ENCODE measurements at places on chromosomes 1 and 21.

DNA sequence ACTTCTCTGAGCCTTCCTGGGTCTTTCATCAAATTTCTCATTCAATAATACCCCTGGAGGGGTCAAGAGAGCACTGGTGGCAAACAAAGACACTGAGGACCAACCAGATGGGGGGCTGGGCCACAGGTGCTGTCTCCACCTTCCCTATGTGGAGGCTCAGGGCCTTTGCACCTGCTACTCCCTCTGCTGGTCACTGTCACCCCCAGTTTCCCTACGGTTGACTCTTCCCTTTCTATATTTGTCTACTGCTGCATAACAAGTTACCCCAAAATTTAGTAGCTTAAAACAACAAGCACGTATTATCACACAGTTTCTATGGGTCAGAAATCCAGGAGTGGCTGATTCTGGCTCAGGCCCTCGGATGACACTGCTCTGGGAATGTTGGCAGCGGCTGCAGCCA, 138.8 kb upstream of the RUNX3 start:
- peak; percentile 43 for DNase-seq

- DNase-seq, result no peak
Observed at GRCh38 chr1:33219886-33220661, 36.2 kb upstream of the ZNF362 start.

- no peak for DNase-seq
Observed at GRCh38 chr1:33347650-33347992, 26.7 kb upstream of the A3GALT2 start.

DNA sequence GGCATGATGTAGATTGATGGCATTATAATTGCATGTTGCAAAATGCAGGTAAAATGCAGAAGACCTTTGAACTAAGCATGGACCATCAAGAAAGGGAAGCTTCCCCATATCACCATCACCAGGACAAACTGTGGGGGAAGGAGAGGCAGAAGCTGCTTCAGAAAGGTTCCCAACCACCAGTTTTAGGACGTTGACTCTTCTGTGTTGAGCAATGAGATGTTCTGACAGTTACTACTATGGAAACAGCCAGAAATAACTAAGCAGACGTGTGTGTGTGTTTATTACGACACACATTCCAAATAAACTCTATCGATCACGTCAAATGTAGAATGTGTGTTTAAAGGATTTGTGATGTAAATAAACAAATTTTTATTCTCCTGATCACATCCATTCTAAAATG, 110.2 kb upstream of the PLD5 start:
- DNase-seq, result no peak

DNA sequence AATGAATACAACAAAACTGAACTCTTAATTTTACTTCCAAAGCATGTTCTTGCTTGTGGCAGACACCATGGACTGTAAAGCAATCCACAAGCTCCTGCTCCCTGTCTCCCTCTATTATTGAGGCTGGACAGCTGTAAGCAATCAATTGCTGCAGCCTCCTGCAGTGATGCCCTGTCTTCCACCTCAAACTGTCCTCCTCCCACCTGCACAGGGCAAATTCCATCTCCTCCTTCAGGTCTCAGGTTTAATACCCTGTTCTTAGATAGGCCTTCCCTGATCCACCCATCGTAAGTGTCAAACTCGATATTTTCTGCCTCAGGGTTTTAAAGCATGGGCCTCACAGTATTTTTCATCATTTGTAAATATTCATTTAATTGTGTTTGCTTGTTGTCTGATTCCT, 81.8 kb downstream of the LYST start:
- no peak for DNase-seq

GRCh38 chr1:3821004-3821403, 24.7 kb upstream of the LRRC47 start:
- no peak for DNase-seq

GRCh38 chr1:98781906-98782305, 120.4 kb downstream of the SNX7 start:
- no peak for DNase-seq

- no peak for DNase-seq
Observed at GRCh38 chr1:208893251-208893650, 649.1 kb upstream of the PLXNA2 start.

DNA sequence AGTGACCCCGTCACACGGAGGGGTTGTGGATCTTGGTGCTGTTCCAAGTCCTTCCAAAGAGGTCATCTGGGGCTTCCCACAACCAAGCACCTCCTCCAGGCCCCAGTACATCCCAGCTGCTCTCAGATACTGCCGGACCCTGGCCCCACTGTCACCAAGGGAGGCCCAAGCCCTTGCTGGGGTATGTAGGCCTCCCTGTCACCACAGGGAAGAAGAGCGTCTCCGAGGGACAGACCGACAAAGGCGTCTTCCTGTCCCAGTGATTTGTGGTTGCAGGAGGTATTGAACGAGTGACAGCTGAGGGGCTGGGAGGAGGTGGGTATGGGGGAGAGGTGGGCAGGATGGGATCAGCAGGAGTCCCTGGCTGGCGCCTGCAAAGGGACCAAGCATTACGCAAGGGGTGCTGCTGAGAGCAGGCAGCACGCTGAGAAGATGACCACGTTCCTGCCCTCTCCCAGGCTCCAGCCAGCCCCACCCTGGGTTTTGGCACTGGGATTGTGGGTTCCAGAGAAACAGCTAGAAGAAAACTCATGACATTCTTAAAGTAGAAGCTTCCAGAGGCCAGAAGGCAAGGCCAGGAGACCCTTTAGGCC, 29.7 kb downstream of the LRP8 start:
- no peak for DNase-seq

DNA sequence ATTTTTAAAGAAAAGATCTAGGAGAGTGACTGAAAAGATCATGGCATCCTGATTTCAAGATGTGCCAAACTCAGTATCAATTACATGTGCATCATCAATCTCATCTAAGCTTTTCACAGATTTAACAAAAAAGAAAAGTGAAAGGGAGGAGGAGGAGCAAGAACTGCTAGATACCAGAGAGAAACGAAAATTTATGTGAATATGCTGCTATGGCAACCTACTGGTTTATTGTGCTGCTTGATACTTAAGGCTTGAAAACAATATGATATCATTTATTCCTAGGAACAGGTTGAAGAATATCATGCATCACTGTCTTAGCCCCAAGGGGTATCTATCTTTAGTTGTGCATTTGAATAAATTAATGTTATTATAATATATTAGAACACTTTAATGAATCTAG, 518.5 kb upstream of the ZRANB2 start:
- no peak for DNase-seq

DNA sequence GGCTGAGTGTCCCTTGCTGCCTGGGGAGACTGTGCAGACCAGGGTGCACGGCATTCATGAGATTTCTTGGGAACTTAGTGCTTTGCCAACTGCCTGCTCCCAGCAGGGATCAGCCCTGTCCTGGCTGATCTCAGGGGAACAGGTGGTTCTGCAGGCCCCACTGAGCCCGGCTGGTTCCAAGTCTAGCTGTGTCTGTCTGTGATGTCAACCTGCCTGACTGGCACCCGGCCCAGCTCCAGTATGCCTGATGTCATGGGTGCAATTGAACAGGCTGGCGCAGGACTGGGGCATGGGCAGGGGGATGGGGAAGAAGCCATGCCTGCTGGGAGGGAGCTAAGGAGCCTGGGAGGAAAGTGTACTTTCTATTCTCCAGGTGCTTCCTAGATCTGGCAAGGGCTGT, 227.1 kb downstream of the GRIK3 start:
- DNase-seq, result no peak

GRCh38 chr1:235601104-235601503, 48.5 kb downstream of the GNG4 start:
- peak; percentile 21 for DNase-seq

DNA sequence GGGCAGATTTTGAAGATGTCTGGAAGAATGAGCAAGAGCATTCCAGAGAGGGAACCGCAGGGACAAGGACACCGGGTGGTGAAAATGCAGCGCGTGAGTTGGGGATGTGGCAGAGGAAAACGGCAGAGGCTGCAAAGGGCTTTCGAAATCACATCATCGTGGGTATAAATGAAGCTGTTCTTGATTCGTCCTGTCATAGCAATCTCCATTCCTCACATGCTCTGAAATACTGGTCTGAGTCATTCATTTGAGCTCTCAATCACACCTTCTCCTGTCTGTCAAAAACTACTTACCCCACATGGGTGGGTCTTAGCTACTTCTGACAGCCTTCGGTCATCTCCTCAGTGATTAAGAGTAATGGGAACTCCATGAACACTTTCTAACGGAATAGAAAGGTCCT, 81.5 kb downstream of the ERG start:
- no peak for DNase-seq

- DNase-seq, result no peak
Observed at GRCh38 chr1:6807782-6808181, 22.5 kb downstream of the CAMTA1 start.

DNA sequence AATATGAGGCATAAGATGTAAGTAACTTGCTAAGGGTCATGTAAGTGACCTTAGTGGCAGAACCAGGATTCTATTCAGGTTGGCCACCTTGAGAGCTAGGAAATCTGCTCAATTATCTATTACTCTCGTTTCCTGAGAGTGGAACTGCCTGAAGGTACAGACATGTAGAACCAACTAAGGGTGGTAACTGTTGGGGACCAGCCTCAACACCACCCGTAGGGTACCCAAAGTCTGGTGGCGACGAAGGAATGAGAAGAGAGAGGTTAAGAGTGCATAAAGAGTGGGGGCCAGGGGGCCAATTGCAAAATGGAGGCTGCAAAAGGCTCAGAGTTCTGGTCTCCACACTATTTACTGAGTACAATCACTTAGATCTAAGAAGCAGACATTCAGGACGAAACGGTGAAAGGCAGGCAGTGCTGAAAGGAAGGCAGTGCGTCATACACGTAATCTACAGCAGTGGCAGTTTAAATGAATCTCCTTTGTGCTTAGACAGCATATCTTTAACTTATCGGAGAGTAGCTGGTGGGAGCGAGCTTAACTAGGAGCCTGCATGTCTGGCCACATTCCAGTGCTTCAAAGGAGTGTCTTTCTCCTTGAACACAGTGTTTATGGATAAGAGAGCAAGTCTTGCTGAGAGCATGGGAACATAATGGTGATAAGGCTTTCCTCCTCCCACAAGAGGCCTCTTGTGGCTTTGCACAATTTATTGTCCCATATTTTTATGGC, 25.0 kb downstream of the SRSF4 start:
- DNase-seq, result no peak

- DNase-seq, result no peak
Observed at GRCh38 chr1:180560868-180561600, 2.3 kb downstream of the OVAAL start.

- no peak for DNase-seq
Observed at GRCh38 chr1:31191281-31191680, 48.4 kb downstream of the NKAIN1 start.

DNA sequence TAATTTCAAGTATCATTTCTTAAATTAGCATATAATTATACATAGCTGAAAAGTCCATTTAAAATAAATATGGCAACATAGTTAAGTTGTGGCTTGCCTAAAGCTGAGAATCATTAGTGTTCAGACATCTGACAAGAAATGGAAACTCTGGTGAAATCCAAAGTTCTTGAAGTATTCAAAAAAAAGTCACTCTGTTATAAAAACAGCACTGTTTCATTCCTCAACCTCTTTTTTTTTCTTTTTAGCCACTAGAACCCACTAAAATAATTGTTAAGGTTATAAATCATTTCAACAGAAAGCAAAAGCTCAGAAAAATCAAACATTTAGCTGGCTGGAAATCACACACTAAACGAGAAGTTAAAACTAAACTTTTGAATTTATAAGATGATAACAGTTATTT, 476.7 kb downstream of the LTN1 start:
- no peak for DNase-seq

DNA sequence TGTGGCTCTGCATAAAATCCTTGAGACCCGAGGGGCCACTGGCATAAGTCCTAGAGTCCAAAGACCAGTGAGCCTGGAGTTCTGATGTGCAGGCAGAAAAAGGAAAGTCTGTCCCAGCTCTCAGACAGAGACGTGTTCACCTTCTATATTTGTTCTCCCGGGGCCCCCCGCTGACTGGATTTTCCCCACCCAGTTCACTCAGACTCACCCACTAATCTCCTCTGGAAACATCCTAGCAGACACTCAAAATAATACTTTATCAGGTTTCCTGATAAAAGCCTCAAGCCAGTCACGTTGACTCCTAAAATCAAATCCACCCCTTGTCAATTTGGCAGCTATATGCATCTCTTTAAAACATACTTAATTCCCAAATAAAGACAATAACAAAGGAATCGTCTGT, 1084.2 kb upstream of the NCAM2 start:
- DNase-seq, result no peak

DNA sequence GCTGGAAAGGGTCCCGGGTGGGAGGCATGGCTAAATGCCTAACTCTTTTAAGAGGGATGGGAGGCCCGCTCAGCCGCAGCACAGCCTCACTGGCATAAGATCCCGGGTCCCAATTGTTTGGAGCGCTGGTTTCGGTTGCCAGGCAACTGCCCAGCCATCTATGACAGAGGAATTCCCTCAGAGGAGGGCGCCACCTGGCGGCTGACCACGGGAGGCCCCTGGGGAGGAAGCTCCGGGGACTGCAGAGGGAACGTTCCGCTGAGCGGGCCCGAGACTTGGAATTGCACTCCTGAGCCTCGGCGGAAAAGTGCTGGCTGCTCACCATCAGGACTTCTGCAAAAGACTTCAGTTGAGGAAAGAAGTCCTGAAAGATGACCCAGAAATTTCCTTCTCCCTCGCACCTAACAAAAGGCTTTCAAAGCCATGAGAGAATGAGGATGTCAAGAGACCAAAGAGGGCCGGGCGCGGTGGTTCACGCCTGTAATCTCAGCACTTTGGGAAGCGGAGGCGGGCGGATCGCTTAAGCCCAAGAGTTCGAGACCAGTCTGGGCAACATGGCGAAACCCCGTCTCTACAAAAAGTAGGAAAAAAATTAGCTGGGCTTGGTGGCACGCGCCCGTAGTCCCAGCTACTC, 1.1 kb upstream of the ELAPOR1 start:
- DNase-seq, result peak; percentile 93

- no peak for DNase-seq
Observed at GRCh38 chr21:41952568-41953248, 1.1 kb downstream of the C2CD2 start.

DNA sequence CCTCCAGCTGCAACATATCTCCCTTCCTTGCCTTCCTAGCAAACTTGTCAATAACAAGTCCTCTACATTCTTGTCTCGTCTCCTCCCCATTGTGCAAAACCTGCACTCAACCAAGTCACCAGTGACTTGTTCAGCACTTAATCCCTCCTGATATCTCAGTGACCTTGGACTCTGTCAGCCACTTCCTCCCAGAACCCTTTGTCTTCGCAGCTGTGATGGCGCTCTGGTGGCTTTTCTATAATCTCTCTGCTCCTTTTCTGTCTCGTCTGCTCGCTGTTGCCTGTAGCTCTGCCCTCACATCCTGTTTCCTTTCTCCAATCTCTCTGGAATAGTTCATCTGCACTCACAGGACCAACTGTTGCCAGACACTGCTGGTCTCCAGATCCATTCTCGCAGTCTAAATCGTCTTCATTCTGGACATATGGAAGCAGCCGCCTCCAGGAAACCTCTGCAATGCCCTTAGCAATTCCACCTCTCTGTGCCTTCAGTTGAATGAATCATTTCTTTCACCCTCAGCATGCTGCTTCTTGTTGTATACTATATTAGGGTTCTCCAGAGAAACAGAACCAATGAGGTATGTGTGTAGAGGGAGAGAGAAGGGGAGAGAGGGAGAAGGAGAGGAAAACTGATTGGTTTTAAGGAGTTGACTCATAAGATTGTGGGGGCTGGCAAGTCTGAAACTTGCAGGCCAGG, 17.4 kb upstream of the IFNAR2 start:
- peak; percentile 53 for DNase-seq

Data from CD4-positive, alpha-beta T cell treated with Interleukin-6 for 4 hours (primary cell).